ENCODE measurements at places on chromosomes 7 and 10.

DNA sequence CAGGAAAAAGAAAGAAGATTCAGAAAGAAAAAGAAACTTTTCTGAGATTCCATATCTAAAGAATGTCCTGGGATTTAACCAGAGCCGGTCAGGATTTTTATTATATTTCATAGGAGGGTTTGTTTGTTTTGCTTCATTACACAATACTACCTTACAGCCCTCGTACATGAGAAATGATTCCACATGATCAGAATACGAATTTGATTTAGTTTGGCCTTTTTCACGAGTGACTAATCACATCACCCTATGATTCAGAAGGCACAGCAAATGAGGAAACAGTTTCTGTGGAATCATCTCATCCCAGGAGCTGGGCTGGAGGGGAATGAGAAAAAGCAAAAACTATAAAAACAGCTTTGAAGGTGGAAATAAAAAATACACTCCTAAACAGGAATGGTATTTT, 54.7 kb upstream of the VWC2 start:
- no peak for DNase-seq

DNA sequence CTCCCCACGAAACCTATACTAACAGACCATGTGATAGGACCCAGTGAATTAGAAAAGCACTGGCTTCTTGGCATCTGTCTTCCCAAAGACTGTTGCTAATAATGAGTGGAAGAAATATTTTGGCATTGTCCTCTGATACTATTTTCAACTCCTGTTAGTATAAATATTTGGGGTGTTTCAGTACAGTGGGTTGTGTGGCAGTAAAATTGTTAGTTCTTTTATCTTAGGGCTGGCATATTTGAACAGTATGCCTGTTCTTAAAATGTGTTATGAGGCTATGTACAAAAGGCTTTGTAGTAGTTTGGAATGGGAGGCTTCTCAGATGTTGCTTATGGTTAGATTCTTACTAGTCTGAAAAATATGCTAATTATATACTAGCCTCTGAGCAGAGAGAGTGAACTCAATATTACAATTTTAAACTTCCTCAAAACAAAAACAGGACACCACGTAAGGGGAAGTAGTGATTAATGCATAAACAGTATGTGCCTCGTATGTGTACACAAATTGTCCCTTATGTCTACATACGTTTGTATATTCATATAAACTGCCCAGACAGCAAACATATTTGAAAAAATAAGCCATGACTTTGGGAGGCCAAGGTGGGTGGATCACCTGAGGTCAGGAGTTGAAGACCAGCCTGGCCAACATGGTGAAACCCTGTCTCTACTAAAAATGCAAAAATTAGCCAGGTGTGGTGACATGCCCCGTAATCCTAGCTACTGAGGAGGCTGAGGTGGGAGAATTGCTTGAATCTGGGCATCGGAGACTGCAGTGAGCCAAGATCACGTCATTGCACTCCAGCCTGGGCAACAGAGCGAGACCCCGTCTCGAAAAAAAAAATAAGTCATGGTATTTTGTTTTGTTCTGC, 115.4 kb downstream of the ARID5B start:
- DNase-seq, result no peak

- DNase-seq, result no peak
Observed at GRCh38 chr7:50651271-50651989, 86.2 kb upstream of the DDC start.

DNA sequence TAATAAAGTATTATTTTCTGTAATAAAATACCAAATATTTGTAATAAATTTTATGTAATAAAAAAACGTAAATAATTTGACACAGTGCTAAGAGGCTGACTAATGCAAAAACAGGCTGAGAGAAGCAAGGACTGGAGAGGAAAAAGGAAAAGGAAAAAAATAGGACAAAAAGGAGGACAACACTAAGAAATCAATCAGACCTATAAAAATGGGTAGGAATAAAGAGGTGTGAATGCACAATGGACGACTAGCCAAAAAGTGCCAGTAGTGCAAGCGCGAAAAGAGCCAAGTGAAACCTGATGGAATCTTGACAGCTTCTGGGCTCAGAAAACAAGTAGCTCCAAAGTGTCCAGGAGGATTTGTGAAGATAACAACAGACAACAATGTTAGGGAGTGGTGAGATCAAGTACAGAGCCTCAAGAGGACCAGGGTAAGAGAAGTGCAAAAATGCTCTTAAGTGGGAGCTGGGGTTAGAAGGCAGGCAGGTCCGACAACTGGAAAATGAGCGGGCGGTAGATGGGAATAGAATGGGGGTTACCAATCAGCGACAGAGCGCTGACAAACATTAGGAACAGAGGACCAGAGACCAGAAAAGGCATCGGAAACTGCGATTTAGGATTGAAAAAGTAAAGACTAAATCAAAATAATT, 1.2 kb downstream of the BRAF start:
- peak; percentile 4 for DNase-seq

DNA sequence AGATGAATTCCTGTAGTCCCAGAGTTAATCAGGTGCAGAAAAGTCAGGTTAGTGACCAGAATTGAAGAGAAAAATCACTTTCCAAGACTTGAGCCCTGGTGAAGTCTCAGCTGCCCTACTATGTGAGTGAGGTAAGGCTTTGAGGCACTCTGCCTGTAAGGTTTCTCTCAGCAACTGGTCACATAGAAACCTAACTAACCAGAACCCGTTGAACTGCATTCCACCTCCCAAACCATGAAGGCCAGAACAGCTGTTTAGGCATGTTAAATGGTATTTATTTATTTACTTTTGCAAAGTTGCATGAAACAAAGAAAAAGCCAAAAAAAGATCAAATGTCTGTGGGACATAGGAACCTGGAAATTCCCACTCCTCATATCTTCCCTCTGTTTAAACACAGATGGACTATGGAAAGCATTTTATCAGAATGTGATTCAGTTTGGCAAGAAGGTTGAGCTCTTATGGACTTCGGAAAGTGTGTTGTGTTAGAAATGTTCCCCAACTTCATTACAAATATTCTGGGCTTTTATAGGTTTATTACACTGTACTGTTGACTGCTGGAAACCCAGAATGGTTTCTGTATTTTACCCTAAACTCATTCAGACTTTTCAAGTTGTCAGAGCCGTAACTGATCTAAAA, 12.8 kb upstream of the GPR85 start:
- no peak for DNase-seq

GRCh38 chr10:109624939-109625338, 298.4 kb downstream of the XPNPEP1 start:
- no peak for DNase-seq

- peak; percentile 86 for DNase-seq
Observed at GRCh38 chr7:832167-832967, at the start of gene SUN1. SUN1 (plus strand) TSS chr7:832476; CDS start chr7:832525, 49 bp downstream.

- DNase-seq, result no peak
Observed at GRCh38 chr10:44439239-44439957, 54.5 kb upstream of the CXCL12 start.

GRCh38 chr7:7202375-7202720, 20.0 kb downstream of the C1GALT1 start:
- DNase-seq, result no peak

DNA sequence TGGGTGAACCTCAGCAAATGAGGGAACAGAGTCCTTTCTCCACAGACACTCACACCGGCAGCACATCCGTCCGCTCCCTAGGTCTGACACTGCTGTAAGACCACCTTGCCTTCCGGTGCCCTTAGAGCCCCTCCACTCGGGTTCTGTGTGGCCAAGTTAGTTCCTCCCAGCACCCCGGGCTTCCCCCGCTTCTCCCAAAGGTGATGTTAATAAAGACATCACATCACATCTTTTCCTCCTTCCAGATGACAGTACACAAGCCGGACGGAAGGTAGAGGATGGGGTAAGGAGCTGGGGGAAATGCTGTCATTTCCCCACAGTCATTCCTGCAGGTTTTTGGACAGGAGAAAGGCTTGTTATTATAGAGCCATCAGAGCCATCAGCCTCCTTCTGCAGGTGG, 42.3 kb downstream of the OAT start:
- DNase-seq, result no peak

GRCh38 chr10:48317321-48317990, 11.0 kb downstream of the MAPK8 start:
- no peak for DNase-seq

- no peak for DNase-seq
Observed at GRCh38 chr7:129906700-129907099, 46.1 kb downstream of the UBE2H start.

- DNase-seq, result peak; percentile 45
Observed at GRCh38 chr7:113283861-113284260, 165.5 kb upstream of the SMIM30 start.

GRCh38 chr10:96090463-96090800, 39.7 kb upstream of the ZNF518A start:
- no peak for DNase-seq

DNA sequence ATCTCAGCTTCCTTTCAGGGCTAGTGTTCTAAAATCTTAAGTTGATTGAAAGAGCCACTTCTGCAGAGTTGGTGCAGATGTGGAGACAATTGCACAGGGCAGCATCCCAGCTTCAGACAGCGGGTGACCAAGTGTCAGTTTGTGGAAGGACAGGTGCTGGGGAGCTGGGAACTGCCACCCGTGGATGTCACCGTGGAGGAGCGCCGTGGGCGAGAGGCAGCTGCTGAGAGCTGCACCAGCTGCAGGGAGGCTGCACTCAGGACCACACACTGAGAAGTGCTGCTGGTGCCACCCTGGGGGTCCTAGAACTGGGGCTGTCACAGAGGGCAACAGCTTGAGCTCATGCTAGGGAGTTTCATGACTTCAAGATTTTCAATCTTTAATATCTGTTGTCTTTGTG, 543.0 kb upstream of the FZD8 start:
- no peak for DNase-seq

DNA sequence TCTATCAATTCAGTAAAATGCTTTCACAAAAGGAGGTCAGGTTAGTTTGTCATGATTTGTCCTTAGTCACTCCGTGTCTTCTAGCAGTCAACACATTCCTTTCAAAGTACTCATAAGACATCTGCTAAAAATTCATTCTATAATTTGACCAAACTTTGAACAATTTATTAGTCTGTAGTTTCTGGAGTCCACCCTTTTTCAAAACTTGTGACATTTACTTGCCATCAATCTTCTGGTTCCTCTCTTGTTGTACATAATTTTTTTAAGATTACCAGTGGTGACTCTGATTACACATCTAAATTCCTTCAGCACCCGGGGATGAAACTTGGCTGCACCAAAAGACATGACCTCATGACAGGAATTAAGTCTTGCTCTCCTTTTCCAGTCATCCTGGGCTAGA, 130.1 kb downstream of the NEBL start:
- DNase-seq, result peak; percentile 48

GRCh38 chr7:132419542-132419941, 156.7 kb downstream of the PLXNA4 start:
- DNase-seq, result peak; percentile 24

DNA sequence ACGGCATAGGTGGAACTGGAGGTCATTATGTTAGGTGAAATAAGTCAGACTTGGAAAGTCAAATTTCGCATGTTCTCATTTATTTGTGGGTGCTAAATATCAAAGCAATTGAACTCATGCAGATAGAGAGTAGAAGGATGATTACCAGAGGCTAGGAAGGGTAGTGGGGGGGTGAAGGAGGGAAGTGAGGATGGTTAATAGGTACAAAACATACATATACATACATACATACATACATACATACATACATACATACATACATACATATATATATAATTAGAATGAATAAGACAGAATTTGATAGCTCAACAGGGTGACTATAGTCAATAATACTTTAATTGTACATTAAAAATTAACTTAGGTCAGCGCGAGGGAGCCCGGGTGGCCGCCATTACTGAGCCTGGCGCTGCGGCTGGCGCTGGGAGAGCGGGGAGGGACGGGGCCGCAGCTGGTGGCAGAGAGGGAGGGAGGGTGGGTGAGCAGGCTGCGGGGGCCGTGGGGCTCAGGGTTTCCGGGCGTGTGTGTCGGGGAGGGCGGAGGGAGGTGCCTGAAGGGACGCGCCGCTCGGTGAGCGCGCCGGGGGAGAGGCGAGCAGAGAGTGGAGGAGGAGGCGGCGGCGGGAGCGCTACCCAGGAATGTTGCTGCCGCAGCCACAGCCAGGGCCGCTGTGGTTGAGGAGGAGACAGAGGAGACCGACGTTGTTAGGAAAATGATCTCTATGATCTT, 85.8 kb upstream of the EGFR start:
- DNase-seq, result peak; percentile 57

DNA sequence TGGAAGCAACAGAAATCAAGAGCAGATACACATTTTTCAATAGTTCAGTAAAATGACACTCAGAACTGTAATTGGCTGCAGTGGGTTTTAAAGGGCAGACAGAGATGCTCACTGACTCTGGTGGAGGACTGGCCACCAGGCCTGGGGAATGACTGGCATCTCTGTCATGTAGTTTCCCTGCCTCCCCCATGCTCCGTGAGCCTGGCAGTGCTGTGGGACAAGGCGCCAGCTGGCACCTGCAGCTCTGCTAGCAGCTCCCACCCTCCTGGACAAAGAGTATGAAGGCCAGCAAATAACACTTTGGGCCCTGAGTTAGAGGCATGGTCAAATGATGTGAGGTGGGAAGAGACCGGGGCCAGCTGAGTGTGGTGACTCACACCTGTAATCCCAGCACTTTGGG, 15.0 kb downstream of the TSPAN33 start:
- DNase-seq, result no peak

DNA sequence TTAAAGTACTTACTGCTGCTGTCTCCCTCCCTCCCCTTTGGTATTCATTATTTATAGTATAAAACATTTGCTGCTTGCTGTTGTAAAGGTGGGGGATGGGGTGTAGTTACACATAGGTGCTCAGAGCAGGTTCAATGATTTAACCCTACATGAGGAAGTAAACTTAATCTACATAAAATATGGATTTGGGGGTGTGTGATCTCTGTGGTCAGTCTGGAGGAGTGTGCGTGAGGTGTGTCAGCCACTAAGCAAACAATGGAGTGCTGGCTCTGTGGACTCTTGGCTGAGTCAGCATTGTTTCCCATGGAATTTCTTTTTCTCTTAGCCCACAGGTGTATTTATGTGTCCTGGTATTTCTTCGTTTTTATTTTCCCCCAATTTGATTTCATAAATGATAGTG, 133.9 kb downstream of the AUTS2 start:
- DNase-seq, result no peak

DNA sequence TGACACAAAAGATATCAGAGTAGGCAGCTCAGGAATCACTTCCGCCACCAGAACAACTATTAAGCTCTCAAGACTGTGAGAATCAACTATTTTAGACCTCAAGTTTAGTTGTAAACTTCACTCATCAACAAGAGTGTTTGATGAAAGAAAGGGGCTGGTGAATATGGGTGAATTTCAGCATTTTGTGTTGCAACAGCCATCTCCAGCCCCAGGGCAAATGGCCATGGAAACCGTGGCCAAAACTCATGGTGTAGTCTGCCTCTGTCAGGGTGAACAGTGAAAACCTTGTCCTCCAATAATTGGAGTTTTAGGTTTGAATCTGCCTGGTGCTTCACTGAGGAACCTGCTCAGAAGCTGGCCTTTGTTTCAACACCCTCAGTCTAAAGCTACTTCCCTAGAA, 60.0 kb downstream of the POLR1F start:
- DNase-seq, result no peak

DNA sequence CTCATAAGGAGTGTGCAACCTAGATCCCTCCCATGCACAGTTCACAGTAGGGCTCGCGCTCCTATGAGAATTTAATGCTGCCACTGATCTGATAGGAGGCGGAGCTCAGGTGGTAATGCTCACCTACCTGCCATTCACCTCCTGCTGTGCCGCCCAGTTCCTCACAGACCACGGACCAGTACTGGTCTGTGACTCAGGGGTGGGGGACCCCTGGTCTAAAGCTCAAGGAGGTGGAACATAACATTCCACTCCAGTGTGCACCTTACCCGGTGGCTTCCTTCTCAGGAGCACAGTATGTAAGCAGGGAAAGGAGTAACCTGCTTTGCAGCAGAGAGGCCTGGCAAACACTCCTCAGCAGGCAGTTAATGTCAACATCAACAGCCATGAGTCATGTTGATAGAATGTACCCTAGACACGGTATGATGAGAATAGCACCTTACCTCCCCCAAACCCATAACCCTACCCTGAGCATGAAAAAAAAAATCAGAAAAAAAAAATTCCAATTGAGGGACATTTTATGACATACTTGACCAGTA, 273.5 kb downstream of the FGFR2 start:
- no peak for DNase-seq

All from brain microvascular endothelial cell (primary cell).